ENCODE measurements at places on chromosomes 3 and 15. TPM values are rescaled to one million over a fixed set of nuclear protein-coding genes. Genes with fewer than 3 reads are reported as not detected.

- peak overlapping the region; percentile 16 for H3K4me3 ChIP-seq
- peak; percentile 61 for DNase-seq
- H3K4me1 ChIP-seq: peaks cover 8% of the 10 kb centered on the region
- H3K36me3 ChIP-seq: no peaks in the 10 kb centered on the region
Measured at GRCh38 chr3:126213379-126214028, 33.1 kb upstream of the ALDH1L1 start.

GRCh38 chr15:52866698-52867097 is 76.6 kb upstream of the ONECUT1 start:
- no peaks in the 10 kb centered on the region for H3K4me1 ChIP-seq
- no peak for DNase-seq
- H3K4me3 ChIP-seq: no peak overlapping the region
- H3K36me3 ChIP-seq: no peaks in the 10 kb centered on the region

GRCh38 chr15:61118885-61119284 is 110.2 kb downstream of the RORA start:
- no peaks in the 10 kb centered on the region for H3K36me3 ChIP-seq
- DNase-seq: no peak
- no peaks in the 10 kb centered on the region for H3K27me3 ChIP-seq
- no peak overlapping the region for H3K27ac ChIP-seq
- peaks cover 27% of the 10 kb centered on the region for H3K4me1 ChIP-seq

The WDR72 gene
- 0.55 TPM for total RNA-seq

- DNase-seq: no peak
- no peaks in the 10 kb centered on the region for H3K27me3 ChIP-seq
- no peaks in the 10 kb centered on the region for H3K4me1 ChIP-seq
- no peak overlapping the region for H3K27ac ChIP-seq
Measured at GRCh38 chr3:163924600-163924999, 1153.7 kb downstream of the SI start.

- no peaks in the 10 kb centered on the region for H3K27me3 ChIP-seq
- no peaks in the 10 kb centered on the region for H3K36me3 ChIP-seq
- H3K27ac ChIP-seq: no peak overlapping the region
- DNase-seq: no peak
- H3K4me3 ChIP-seq: no peak overlapping the region
Measured at GRCh38 chr15:68389936-68390817, 41.8 kb downstream of the ITGA11 start.

The MKRN2OS gene
- total RNA-seq: not detected

The FETUB gene
- total RNA-seq: not detected

The PLA1A gene
- 1.8 TPM for total RNA-seq

GRCh38 chr3:80889535-80889934 is 871.9 kb downstream of the GBE1 start:
- no peak overlapping the region for H3K27ac ChIP-seq
- H3K4me3 ChIP-seq: no peak overlapping the region
- H3K27me3 ChIP-seq: no peaks in the 10 kb centered on the region
- no peaks in the 10 kb centered on the region for H3K36me3 ChIP-seq
- H3K4me1 ChIP-seq: no peaks in the 10 kb centered on the region

GRCh38 chr3:140198242-140198641 is 263.3 kb downstream of the CLSTN2 start:
- no peak overlapping the region for H3K27ac ChIP-seq
- no peak overlapping the region for H3K4me3 ChIP-seq
- H3K4me1 ChIP-seq: no peaks in the 10 kb centered on the region
- H3K27me3 ChIP-seq: no peaks in the 10 kb centered on the region
- no peak for DNase-seq

DNA sequence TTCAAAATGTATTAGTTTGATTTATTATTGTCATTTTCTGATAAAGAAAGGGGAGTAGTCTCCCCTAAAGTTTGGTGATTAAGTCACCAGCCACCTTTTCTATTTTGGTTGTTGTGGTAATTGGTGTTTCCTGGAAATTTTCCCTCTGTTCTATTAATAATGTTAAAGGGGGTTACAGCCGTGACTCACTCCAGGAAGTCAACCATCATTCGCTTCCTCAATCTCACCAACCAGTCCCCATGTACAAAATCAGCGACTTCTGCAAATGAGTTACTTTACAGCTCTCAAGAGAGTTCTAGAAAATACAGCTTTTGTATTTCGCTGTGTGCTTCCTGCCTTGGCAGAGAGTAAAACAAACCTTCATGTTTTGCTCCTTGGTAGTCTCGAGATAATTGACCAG is 285.1 kb downstream of the LPP start:
- H3K27ac ChIP-seq: no peak overlapping the region
- no peak overlapping the region for H3K4me3 ChIP-seq
- H3K27me3 ChIP-seq: no peaks in the 10 kb centered on the region
